ENCODE measurements at places on chromosomes 11 and 22.

GRCh38 chr11:28537822-28538221, 429.6 kb downstream of the METTL15 start:
- DNase-seq: no peak

DNA sequence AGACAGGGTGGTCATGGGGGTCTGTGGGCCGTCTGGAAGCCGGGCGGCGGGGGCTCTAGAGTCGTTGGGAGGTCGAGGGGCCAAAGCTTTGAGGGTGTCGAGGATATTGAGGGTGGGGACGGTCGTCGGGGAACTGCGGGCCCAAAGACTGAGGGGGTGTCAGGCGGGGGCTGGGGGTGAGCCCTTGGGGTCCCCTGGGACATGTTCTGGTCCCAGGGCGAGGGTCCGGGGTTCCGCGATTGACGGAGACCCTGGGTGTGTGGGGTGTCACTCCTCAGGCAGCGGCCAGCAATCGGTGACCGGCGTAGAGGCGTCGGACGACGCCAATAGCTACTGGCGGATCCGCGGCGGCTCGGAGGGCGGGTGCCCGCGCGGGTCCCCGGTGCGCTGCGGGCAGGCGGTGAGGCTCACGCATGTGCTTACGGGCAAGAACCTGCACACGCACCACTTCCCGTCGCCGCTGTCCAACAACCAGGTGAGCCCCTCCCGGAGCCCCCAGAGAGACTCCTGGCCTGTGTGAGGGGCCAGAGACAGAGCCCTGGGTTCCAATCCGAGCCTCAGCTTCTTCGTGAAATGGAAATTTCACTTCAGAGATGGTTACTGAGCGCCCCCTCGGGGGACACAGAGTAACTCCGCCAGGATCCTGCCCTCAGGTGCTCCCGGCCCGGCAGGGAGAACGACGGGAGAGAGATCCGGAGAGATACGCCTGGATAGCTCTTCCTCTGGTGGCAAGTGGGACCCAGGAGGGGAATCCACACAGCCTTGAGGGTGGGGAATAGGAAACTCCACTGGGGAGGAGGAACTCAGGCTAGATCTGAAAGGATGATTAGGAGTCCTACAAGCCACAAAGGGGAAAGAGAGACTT, 714 bp downstream of the SDF2L1 start:
- DNase-seq: peak; percentile 56

GRCh38 chr11:114179234-114179941, 116.8 kb upstream of the NNMT start:
- DNase-seq: no peak

GRCh38 chr22:21697021-21697771, 31.4 kb downstream of the PPIL2 start:
- no peak for DNase-seq

DNA sequence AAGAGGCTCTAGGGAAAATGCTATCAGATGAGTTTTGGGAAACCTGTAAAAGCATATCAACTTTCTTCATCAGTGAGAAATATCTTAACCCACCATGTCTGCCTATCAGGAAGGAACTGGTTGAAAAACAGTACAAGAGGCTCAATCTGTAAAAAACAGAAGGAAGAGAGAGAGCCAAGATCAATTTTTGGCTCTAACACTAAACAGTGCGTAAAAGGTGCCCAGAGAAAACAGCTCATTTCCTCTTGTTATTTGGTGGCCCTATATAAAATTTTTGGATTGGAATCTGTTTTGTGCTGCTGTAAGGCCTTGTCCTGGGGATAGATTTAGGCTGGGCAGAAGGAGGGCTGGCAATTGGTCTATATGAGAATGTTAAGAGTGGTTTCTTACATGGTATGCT, 12.1 kb downstream of the MS4A2 start:
- no peak for DNase-seq

DNA sequence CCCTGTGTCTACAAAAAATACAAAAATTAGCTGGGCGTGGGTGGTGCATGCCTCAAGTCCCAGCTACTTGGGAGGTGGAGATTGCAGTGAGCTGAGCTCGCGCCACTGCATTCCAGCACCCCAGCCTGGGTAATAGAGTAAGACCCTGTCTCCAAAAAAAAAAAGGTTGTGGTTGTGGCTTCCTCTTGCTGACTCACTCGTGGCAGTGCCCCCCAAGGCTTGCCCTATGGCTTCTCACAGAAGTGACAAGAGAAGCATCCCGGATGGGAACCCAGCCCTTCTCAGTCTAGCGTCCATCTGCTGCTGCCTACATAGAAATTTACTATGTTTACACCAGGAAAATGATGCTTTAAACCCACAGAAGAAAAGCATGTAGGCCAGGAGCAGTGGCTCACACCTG, 68.5 kb upstream of the PITPNB start:
- DNase-seq: no peak

DNA sequence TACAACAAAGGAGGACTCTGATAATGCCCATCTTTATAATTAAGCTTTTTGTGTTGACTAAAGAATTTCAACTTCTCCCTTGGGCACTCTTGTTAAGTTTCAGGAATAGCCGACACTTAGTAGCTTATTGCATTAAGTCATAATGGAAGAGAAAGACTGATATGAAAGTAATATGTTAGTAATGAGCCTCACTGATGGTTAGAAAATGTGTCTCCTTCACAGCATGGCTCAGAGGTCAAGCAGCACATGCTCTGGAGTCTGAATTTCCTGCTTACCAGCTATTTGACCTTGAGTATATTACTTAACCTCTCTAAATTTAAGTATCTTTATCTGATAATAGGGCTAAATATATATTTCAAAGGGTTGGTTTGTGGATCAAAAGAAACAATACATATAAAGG, 39.0 kb downstream of the PDGFD start:
- no peak for DNase-seq

GRCh38 chr11:112784323-112785073, 176.7 kb upstream of the NCAM1 start:
- DNase-seq: no peak

- DNase-seq: no peak
Observed at GRCh38 chr11:74770456-74770855, 21.8 kb downstream of the RNF169 start.

GRCh38 chr11:2436521-2437031, 7.7 kb downstream of the TRPM5 start:
- no peak for DNase-seq

DNA sequence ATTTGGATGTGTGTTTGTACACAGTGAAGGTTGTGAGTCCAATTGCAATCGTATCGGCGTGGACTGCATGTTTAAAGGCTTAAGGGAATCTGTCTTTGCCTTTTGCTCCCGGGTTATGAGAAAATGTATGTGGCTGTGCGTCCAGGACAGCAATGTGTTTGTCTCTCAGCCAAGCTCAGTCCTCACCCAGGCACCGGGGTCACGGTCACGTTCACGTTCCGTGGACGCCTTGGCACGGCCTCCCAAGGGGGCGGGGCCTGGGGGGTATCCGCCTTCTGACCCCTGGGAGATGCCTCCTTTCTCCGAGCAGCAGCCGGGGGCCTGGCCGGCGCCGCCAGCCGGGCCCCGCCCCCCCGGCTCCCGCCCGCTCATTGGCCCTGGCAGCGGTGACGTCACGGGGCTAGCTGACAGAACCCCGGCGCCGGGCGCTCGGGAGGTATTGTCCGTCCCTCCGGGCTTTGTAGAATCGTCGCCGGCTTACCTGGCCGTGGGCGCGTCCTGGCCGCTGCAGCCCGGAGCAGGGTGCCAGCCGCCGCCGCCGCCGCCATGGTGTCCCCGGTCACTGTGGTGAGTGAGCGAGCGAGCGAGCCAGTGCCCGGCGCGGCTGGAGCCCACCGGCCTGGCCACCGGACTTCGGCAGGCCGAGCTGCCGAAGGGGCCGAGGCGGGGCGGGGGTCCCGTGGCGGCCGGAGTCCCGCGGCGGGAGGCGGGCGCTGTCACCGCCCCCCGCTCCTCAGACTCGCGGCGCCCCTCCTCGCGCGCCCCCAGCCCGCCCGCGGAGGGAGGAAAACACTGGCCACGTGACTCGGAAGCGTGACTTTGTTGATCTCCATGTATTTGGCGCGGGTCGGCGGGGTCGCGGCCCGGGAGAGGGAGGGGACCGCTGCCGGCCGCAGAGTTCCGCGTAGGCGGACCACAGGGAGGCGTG, at the start of gene TMEM86A:
TSS of gene TMEM86A (plus strand) at position 439 of the 928 bp plus-strand sequence. CDS start at position 547, 108 bp downstream.
- DNase-seq: peak; percentile 85

DNA sequence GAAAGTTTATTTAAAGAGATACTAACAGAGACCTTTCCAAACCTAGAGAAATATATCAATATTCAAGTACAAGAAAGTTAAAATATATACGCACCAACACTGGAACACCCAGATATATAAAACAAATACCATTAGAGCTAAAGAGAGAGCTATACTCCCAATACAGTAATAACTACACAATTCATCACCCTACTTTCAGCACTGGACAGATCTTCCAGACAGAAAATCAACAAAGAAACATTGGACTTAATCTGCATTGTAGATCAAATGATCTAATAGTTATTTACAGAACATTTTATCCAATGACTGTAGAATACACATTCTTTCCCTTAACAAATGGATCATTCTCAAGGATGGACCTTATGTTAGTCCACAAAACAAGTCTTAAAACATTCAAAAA, 311.9 kb downstream of the METTL15 start:
- DNase-seq: no peak

DNA sequence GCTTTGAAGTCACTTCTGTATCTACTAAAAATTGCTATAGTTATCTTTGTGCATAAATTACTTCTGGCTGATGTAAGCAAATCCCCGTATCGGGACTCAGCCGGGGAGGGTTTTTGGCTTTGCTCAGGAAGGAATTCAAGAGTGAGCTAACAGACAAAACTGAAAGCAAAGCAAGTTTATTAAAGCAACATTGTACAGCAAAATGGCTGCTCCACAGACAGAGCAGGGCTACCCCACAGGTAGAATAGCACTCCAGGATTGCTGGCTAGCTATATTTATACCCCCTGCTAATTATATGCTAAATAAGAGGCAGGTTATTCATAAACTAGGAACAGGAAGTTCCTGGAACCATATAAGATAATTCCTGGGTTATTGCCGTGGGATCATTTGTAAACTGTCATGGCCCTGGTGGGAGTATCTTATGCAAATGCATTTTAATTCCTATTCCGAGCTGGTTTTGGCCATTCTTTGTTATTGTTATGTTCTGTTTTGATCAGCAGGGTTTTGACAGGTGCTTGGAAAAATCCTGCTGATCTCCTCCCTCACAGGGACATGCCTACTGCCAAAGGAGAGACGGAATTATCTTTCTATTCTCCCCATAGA, 15.2 kb downstream of the MIF start:
- no peak for DNase-seq

- DNase-seq: no peak
Observed at GRCh38 chr11:36312611-36313472, 16.8 kb downstream of the PRR5L start.

GRCh38 chr11:24234822-24235508, 261.9 kb upstream of the LUZP2 start:
- DNase-seq: no peak

GRCh38 chr11:130223291-130223971, 63.8 kb downstream of the ST14 start:
- DNase-seq: no peak

DNA sequence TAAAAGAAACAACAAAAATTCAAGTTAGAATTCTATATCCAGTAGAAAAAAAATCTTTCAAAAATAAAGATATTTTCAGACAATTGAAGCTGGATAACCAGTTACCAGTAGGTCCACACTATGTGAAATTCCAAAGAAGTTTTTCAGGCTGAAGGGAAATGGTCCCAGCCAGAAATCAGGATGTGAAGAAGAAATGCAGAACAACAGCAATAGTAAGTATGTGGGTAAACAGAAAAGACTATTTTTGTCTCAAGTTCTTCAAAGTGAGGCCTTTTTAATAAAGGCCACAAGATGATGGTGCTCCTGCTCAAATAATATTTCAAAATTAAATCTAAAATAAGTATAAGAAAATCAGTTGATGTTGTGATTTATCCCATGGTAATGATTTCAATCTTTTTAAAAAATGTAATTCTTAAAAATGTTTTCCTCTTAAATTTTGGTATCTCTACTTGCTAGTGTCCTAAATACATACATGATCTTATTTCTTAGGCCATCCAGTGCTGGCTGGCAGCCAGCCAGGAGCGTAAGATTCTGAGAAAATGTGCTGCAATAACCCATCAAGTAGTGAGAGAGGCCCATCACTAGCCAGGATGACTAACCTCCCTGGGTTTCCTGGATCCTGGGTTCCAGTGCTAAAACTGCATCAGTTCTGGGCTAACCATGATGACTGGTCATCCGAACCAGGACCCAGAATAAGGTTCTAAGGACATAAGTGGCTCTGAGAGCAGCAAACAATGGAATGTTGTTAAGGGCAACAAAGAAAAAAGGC, 15.6 kb upstream of the UCP3 start:
- DNase-seq: no peak

DNA sequence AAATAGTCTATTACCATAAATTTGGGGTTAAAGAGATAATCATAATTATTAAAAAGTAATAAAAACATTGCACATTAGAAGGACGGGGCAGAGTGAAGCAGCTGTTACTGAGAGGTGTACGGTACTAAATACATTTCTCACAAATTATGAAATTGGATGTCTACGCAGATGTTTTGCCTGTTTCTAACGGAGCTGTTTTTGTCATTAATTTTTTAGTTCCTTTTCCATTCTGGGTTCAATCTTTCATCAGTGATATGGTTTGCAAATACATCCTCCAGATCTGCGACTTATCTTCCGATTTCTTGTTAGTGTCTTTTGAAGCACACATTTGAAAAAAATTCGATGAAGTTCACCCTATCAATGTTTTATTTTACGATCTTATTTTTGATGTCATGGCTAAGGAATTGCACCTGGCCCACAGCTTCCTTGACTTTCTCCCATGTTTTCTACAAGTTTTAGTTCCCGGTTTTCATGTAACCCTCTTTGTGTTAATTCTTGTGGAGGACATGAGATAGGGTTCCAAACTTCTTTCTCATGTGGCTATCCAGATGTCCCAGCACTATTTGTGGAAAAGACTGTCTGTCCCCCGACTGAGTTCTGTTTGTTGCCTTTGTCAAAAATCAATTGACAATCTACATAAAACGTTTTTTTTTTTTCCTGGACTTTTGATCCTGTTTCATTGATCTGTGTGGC, 21.3 kb upstream of the KRTAP5-6 start:
- DNase-seq: no peak

DNA sequence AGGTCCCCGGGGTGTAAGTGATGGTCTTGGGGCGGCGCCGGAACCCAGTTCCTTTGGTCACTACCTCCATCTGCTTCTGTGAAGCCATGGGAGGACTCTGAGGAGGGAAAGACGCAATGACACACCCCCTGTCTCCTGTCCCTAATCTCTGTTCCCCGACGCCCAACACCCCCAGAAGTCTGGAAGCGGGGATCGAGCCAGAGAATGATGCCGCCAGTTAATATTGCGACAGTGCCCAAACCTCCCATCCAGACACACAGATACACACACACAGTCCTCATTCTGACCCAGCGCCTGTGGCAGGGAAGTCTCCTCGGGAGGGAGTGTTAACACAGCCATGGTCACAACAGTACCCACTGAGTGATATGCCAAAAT, 352 bp downstream of the C22orf23 start:
- DNase-seq: no peak

DNA sequence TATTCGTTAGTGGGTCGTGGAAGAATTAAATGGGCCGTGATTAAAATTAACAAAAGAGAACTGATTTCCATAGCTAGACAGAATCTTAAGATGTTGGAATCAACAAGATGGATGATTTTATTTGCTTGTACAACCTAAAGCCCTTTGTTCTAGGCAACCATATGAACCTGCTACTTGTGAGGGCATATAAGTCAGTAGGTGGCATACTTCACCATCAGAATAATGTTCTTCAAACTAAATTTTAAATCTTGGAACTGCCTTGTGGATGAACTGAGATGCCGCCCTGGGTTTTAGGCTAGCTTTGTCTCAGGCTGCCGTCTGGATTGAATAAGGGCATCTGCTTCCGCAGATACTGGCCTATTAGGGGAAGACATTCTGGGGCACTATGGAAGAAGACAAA, 40.9 kb downstream of the CSRP3 start:
- no peak for DNase-seq
